Sigmoid colon (tissue), 7 donors: ENCODE measurements at places on chromosomes 12 and 14. TPM values are rescaled to one million over a fixed set of nuclear protein-coding genes. Genes with fewer than 3 reads are reported as not detected.
A peak's percentile ranks its signal among the peaks of the same experiment; 100 is the strongest.

Gene PPP1R36
- not detected for total RNA-seq

Gene ESYT1
- total RNA-seq = 92.8 TPM

Gene FGF23
- total RNA-seq = not detected

Gene LMNTD1
- total RNA-seq = not detected

Gene HOXC5
- not detected for total RNA-seq

Gene KRT79
- total RNA-seq = not detected

Gene BMAL2
- 3.6 TPM for total RNA-seq

Gene TAS2R14
- total RNA-seq = 6.9 TPM

Gene RPS6KL1
- 7.8 TPM for total RNA-seq

Gene KRT74
- not detected for total RNA-seq

DNA sequence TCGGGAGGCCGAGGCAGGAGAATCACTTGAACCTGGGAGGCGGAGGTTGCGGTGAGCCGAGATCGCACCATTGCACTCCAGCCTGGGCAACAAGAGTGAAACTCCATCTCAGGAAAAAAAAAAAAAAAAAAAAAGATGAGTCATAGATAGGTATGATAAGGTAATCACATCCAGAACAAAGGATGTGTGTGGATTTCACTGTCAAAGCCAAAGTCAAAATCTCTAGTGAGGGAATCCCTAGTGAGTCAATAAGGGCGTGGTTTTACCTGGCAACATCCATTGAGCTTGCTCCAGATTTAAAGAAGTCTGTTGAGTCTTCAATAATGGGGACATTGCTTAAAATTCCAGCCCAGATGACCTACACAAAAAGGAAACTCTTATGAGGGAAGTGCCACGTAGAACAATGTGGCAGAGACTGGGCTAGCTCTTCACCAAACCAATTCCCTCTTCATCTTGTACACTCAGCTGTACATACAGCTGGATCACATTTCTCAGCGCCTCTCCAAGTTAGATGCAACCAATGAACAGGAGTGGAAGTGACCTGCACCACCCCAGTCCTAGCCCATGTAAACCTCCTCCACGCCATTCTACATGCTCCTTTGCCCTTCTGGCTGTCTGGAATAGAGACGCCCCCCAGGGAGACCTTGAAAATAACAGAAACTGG lies 23.4 kb downstream of the ALDH1L2 start:
- peaks cover 7% of the 10 kb centered on the region for H3K36me3 ChIP-seq
- H3K4me3 ChIP-seq = no peak overlapping the region
- no peaks in the 10 kb centered on the region for H3K27me3 ChIP-seq
- no peaks in the 10 kb centered on the region for H3K4me1 ChIP-seq
- no peak overlapping the region for H3K27ac ChIP-seq

DNA sequence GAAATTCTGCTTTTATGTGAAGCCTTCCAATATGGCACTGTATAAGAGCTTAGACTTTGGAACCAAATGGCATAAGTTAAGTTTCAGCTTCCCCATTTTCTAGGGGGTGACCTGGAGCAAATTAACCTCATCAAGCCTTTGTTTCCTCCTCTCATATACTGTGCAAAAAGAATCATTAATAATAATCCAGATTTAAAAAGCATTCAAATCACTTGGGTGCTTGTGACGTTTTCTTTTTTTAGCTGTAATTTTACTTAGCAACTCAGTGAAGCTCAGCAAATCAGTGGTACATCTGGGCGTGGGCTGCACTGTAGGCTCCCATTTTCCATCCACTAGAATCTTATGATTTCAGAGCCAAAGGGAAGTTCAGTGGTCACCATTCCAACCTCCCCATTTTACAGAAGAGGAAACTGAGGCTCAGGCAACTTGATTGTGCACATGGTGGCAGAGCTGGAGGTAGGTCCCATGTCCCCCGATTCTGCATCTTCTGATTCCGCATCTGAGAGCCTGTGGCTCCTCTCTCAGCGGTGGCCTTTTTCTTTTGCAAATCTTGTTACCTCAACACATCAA lies 131.2 kb downstream of the SNAPC1 start:
- H3K27ac ChIP-seq = no peak overlapping the region
- no peak overlapping the region for H3K4me3 ChIP-seq
- H3K4me1 ChIP-seq = no peaks in the 10 kb centered on the region

- H3K4me1 ChIP-seq = no peaks in the 10 kb centered on the region
- H3K27ac ChIP-seq = no peak overlapping the region
- H3K4me3 ChIP-seq = no peak overlapping the region
Measured at GRCh38 chr14:67526676-67527459, 6.2 kb upstream of the PLEKHH1 start.

DNA sequence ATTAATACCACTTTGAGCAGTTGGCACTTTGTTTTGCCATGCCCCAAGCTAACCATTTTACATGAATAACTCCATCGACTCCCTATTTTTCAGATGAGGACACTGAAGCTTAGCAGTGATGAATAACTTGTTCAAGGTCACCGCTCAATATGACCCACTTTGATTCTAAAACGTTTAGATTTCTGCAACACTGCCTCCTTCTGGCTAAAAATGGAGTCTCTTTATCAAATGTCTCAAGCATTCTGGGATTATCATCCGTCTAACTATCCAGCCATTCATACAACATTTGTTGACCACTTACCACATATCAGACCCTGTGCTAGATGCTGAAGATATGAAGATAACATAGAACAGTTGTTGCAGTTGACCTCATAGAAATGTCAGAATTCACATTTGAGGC lies 298.0 kb downstream of the PPFIA2 start:
- H3K4me3 ChIP-seq = no peak overlapping the region
- H3K36me3 ChIP-seq = no peaks in the 10 kb centered on the region
- no peaks in the 10 kb centered on the region for H3K27me3 ChIP-seq

- H3K27me3 ChIP-seq = no peaks in the 10 kb centered on the region
- H3K27ac ChIP-seq = no peak within 1 kb of the TSS
- no peak for DNase-seq
- H3K4me3 ChIP-seq = no peak within 1 kb of the TSS
Measured at GRCh38 chr12:7695566-7696197, at the start of gene GDF3. TSS of gene GDF3 (minus strand) at chr12:7695775. CDS start at chr12:7695728, 47 bp downstream.

- no peaks in the 10 kb centered on the region for H3K27me3 ChIP-seq
- H3K27ac ChIP-seq = no peak overlapping the region
- H3K4me3 ChIP-seq = no peak overlapping the region
Measured at GRCh38 chr12:91542067-91542466, 359.4 kb upstream of the DCN start.

DNA sequence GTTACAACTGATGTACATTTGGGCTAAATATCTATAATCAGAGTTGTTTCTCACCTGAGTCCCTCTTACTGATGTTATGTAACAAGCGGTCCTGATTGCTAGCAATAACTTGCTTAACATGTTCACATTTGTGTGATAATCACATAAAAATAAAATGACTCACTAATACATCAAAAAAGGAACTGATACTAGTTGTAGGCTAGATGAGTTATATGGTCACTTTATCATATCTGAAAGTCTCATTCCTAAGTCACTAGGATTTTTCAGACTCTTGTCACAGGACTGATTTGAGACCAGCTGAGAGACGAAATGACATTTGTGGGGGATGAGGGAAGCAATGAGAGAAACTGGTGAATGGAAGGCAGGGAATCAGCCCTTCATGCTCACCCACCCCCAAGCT lies 34.3 kb downstream of the NKX2-1 start:
- no peaks in the 10 kb centered on the region for H3K36me3 ChIP-seq
- no peak overlapping the region for H3K4me3 ChIP-seq
- H3K4me1 ChIP-seq = no peaks in the 10 kb centered on the region
- peaks cover 26% of the 10 kb centered on the region for H3K27me3 ChIP-seq
- H3K27ac ChIP-seq = no peak overlapping the region
- DNase-seq = no peak

DNA sequence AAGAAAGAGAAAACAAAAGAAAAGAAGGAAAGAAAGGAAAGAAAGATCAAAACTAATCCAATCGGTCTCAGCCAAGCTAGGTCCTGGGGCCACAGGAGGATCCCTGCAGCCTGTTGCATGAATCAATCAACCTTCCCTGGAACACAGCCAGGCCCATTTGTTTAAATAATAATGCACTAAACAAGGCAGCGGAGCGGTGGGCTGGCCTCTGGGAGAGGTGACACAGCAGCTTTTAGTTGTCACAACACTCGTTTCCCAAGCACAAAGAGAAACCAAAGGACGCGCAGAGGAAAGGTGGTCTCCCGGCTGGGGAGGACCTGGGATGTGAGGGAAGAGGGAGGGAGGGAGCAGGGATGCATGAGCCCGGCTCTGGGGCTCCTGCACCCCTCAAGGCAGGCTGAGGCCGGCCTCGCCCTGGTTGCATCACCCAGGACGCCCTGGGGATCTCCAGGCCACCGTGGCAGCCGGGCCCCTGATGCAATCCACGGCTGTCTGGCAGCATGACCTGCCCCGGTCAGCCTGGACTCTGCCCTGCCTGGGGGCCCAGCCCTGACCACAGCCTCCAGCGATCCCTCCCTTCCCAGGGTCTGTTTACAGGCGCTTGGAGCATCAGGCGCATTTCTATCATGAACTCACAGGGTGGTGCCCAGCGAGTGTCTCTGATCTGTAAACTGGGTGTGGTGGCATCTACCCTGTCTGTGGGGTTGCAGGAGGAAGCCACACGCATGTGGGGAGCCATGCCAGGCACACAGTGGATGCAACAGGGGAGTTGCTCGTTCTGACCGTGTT lies 32.5 kb downstream of the MMP17 start:
- H3K27me3 ChIP-seq = no peaks in the 10 kb centered on the region
- no peaks in the 10 kb centered on the region for H3K4me1 ChIP-seq
- no peaks in the 10 kb centered on the region for H3K36me3 ChIP-seq
- DNase-seq = no peak

DNA sequence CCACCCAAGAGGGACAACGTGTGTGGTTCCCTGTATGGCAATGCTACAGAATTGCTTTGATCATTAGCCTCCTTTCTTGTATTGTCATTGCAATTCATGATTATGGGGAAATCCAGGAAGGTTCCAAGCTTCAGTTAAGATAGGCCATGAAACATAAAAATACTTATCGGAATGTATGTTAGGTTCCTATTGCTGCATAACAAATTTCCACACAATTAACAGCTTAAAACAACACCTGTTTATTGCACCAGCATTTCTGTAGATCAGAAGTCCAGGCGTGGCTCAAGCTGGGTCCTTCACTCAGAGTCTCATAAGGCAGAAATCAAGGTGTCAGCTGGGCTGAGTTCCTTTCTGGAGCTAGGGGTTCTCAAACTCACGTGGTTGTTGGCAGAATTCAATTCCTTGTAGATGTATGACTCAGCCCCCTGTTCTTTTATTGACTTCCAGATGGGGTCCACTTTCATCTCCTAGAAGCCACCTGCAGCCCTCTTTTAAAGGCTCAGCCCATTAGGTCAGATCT lies 365.6 kb upstream of the TMPO start:
- no peak overlapping the region for H3K27ac ChIP-seq
- no peak overlapping the region for H3K4me3 ChIP-seq
- H3K4me1 ChIP-seq = no peaks in the 10 kb centered on the region
- DNase-seq = no peak

GRCh38 chr12:89475203-89475990 lies 49.2 kb downstream of the GALNT4 start:
- no peaks in the 10 kb centered on the region for H3K4me1 ChIP-seq
- no peaks in the 10 kb centered on the region for H3K36me3 ChIP-seq
- H3K4me3 ChIP-seq = no peak overlapping the region
- DNase-seq = no peak

DNA sequence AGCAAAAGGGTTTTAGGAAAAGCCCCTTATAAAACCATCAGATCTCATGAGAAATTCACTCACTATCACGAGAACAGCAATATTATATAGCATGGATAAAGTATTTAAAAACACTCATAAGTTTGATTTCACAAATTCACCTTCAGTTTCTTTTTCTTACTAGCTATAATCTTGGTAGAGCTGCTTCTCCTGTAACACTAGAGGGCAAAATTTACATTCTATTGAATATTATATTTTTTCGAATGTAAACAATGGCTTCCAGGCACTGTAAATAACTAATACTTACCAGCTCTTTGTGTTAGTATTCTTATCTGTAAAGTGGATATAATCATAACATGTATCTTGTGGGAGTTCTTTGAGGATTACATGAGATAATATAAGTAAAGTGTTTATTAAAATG lies 259.6 kb downstream of the CCER1 start:
- DNase-seq = no peak
- no peak overlapping the region for H3K4me3 ChIP-seq
- no peaks in the 10 kb centered on the region for H3K36me3 ChIP-seq

DNA sequence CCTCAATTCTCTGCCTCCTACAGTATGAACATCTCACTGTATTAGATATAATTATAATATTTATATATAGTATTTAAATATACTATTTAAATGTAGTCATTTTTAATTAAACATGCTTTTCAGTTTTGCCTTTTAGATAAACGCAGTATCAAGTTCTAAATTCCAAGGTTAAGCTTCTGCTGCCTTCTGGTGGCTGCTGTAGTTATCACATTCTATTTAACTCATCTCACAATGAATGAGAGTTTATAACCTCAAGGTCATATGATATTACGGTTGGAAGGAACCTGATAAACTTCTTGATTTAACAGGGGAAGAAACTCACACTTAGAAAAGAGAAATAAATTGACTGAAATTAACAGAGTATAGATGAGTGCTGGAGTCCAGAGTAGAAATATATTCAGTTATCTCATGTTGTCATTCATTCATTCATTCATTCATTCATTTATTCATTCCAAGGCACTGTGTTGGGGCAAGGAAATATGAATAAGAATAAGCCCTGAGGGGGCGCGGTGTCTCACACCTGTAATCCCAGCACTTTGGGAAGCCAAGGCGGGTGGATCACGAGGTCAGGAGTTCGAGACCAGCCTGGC lies 31.9 kb downstream of the GUCY2C start:
- no peak for DNase-seq
- no peak overlapping the region for H3K27ac ChIP-seq
- no peak overlapping the region for H3K4me3 ChIP-seq
- no peaks in the 10 kb centered on the region for H3K36me3 ChIP-seq

DNA sequence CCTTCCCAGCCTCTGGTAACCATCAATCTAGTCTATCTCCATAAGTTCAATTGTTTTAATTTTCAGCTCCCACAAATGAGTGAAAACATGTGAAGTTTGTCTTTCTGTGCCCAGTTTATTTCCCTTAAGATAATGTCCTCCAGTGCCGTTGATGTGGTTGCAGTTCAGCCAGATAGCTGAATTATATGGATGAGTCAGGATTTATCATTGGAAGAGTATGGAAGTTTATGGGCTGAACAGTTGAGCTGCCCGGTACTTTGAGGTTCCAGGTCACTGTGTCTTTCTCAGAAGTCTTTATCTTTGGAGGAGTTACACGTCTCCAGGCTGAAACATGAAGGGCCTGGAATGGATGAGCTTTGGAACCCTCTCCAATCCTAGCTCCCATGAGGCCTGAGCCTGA lies 120.1 kb downstream of the ASCL4 start:
- H3K27ac ChIP-seq = no peak overlapping the region
- H3K36me3 ChIP-seq = no peaks in the 10 kb centered on the region
- H3K27me3 ChIP-seq = no peaks in the 10 kb centered on the region
- no peak for DNase-seq
- H3K4me1 ChIP-seq = no peaks in the 10 kb centered on the region

- no peaks in the 10 kb centered on the region for H3K36me3 ChIP-seq
- H3K4me1 ChIP-seq = no peaks in the 10 kb centered on the region
- no peaks in the 10 kb centered on the region for H3K27me3 ChIP-seq
- H3K4me3 ChIP-seq = no peak overlapping the region
- DNase-seq = peak; percentile 85
- peak overlapping the region; percentile 15 for H3K27ac ChIP-seq
Measured at GRCh38 chr14:76720382-76720813, 40.9 kb upstream of the VASH1 start.

- no peak overlapping the region for H3K4me3 ChIP-seq
- H3K27ac ChIP-seq = no peak overlapping the region
- no peaks in the 10 kb centered on the region for H3K27me3 ChIP-seq
- H3K4me1 ChIP-seq = no peaks in the 10 kb centered on the region
- no peak for DNase-seq
Measured at GRCh38 chr12:41745593-41745992, 399.1 kb downstream of the GXYLT1 start.

GRCh38 chr14:99595034-99595433 lies 9.0 kb downstream of the CCDC85C start:
- peak overlapping the region; percentile 86 for H3K27ac ChIP-seq
- no peaks in the 10 kb centered on the region for H3K27me3 ChIP-seq
- H3K4me1 ChIP-seq = peaks cover 97% of the 10 kb centered on the region
- no peak overlapping the region for H3K4me3 ChIP-seq
- DNase-seq = no peak
